ENCODE measurements at places on chromosomes 5 and 9.

- DNase-seq: no peak
Measured at GRCh38 chr9:32502464-32502863, 23.5 kb downstream of the RIGI start.

GRCh38 chr9:92509050-92509449, 26.7 kb downstream of the ECM2 start:
- no peak for DNase-seq

- DNase-seq: no peak
Measured at GRCh38 chr9:22257026-22257816, 189.4 kb upstream of the DMRTA1 start.

- no peak for DNase-seq
Measured at GRCh38 chr9:69249337-69249736, 75.3 kb downstream of the TJP2 start.

GRCh38 chr9:127919253-127919815, 2.5 kb upstream of the ST6GALNAC4 start:
- DNase-seq: no peak

DNA sequence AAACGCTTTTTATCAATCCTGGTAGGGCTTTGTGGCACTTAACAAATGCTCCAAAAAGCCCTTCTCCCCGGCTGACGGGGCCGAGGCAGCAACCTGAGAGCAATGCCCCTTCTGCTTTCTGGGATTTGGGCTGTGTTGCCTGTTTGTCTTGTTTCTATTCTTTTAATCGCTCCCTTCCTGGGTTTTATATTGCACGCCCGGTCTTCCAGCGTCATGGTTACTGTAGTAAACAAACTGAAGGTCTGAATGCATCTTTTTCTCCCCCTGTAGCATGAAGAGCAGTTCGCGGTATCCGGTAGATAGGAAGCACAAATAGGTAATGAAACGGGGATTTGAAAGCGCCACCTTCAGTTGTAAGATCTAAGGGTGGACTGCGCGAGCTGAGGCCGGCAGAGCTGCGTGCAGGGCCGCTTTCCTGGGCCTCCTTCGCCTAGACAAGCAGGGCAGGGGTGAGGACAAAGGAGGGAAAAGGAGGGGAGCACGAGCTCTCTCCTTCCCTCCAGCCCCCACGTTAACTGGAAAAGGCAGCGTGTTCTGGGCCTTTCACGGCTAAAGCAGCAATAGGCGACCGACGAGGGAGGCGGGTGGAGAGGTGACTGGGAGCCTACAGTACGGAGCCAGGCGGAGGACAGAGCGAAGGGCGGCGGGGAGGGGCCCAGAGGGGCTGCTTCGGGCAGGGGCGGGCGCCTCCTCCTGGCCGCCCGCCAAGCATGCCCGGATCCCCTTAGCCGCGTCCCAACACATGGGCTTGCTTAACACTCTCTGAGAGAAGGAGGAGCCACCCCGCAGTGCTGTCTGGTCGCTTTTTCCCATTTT, 49.3 kb upstream of the ZNF366 start:
- DNase-seq: no peak

- no peak for DNase-seq
Measured at GRCh38 chr9:85246541-85246940, 495.2 kb downstream of the AGTPBP1 start.

DNA sequence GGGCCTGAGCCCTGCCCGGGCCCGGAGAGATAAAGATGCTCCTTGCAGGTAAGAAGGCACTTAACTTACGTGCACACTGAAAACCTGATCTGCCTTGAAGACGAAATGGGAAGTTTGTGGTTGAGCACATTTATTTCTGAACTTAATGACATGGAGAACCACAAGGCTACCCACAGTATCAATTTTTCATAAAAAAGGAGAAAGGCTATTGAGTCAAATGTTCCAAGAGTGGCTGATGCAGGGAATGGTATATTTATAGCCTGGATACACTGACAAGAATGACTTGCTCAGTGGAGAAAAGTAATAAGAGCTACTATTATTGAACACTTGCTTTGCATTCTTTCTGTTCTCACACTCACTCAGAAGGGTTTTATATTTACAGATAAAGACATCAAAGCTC, 419.3 kb downstream of the ACTL7B start:
- DNase-seq: no peak

DNA sequence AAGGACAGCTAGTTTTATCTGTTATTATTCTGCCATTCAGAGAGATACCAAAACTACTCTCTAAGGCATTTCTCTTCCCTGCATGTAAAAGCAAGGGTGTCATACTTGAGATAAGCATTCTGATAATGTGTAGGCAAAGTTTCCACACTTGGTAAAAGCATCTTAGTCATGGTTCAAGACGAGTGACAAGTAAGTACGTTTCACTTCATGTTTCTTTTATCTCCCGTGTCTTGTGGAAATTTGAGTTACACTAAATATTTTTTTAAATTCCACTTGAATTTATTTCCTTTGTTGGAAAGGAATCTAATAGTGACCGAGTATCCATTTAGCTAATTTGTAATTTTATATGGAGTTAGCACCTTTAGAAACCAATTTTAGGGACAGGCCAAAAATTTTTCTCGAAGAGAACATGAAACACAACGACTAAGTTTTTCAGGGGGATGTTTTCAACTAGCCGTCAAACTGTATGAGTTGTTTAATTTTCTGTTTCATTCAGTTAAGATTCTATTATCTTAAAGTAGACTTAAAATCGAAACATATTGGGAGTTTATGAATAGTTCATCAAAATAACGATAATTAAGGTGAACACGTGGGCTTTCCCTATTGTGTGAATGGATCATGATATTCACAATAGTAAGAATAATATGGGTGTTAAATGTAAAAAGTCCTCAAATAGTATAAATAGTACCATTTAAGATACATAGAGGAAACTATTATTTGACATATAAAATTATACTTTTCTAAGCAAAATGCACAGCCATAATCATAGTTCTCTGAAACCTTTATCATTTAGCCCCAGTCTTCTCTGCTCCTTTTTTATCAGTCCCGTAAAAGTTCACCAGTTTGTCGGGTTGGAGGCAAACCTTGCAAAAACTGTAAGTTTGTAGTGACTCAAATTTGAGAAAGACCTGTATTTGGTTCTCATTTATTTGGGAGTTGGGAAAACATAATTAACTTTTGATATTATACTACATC, 1.6 kb downstream of the RFESD start:
- no peak for DNase-seq

GRCh38 chr9:26205261-26205660, 527.0 kb upstream of the TUSC1 start:
- DNase-seq: no peak

DNA sequence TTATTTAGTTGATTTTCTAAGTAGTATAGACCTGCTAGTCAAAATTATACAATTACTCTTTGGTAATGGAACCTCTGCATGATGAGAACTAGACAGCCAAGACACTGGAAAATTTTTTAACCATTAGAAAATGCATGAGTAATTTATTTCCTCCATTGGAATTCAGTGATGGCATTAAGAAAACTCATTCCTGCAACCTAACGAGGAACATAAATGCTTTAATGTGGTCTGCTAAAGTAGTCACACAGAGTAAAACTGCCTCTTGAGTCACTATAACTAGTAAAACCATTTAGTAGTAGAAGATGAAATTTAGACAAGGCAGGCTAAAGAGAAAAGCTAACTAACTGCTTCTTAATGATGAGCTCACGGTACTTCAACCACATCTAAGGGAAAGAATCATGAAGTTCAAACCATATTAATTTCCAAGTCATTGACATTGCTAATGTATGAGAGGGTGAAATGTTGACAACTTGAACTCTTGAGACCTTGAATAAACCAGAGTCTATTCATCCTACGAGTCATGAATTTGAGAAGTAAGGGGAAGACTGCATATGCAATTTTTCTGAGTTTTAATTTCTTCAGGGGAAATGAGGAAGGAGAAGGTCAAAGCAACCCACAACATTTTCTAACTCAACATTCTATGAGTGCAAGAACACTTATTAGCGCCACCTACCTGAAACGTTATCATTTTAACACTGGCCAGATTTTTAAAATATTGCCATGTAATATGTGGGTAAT, 74.4 kb downstream of the GLIS3 start:
- DNase-seq: no peak

DNA sequence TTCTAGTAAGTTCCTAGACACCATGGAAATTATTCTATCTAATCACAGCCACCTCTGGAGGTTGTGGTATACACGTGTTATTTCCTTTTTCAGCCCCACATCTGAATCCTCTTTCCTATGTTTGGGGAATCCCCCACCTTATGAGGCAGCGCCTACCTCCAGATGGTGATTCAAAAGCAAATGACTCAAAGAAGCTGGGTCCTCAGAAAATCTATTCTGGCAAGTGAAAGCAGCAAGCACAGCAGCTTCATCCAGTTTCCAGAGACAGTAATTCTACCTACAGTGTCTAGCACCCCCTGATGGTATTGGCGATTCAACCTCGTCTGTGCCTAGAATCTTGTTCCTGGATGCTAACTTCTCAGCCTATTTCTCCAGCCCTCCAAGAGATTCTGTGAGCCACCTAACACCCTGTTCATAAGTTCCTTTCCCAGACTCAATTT, 43.0 kb downstream of the STRBP start:
- DNase-seq: peak; percentile 28

DNA sequence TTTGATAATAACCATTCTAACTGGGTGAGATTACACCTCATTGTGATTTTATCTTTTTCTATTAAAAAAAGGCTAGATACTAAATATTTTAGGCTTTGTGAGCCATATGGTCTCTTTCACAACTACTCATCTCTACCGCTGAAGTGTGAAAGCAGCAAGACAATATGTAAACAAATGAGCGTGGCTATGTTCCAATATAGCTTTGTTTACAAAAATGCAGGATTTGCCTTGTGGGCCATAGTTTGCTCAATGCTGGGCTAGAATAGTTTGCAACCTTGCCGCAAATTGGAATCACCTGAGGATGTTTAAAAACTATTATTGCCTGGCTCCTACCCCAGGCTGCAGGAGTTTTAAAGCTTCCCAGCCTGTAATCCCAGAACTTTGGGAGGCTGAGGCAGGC, 10.2 kb upstream of the GPR150 start:
- DNase-seq: no peak

DNA sequence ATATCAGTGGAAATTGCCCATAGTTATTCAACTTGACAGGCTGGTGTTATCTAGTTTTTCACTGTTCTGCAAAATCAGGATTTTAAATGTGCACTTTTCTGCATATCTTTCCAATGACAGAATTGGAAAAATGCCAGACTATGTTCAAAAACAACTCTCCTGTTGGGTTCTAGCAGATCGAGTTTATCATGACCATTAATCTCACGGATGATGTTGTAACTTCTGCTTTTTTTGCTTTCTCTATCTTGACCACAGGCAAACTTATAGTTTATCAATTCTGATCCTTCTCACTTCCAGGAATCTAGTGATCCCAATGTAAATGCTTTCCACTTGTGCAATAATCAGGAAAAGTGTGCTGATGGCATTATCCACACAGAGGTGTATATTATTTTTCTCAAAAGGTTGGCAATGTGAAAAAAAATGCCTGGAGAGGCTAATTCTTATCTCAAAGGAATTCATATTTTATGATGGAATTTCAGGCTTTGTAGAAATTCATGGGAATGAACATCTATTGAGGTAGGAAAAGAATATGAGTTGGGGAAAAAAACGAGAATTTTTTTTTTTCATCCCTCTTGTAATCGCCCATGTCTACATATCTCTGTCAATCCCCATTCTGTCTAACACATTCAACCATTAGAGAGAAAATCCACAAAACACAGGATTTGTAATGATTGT, 73.6 kb upstream of the DAB2 start:
- no peak for DNase-seq

- no peak for DNase-seq
Measured at GRCh38 chr5:95823738-95824609, 1.4 kb upstream of the GLRX start.

DNA sequence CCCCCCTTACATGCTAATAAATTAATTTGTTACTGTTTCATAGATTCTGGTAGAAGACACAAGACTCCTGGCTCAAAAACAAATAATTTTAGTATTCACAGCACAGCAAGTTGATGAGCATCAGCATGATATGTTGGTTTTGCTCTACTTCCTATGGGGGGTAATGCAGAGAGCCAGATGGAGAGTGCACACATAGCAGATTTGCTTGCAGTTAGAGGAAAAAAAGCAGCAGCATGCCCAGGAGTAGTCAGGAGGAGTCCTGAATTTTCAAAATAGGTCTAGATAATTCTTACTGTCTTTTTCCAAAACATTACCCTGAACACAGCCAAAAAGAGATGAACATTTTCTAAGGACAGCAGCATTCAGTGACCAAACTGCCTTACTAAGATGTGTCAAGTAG, 261.3 kb downstream of the COX7C start:
- no peak for DNase-seq

GRCh38 chr5:160152287-160152686, 33.0 kb upstream of the PWWP2A start:
- no peak for DNase-seq

- no peak for DNase-seq
Measured at GRCh38 chr9:13904746-13905145, 409.2 kb downstream of the NFIB start.

DNA sequence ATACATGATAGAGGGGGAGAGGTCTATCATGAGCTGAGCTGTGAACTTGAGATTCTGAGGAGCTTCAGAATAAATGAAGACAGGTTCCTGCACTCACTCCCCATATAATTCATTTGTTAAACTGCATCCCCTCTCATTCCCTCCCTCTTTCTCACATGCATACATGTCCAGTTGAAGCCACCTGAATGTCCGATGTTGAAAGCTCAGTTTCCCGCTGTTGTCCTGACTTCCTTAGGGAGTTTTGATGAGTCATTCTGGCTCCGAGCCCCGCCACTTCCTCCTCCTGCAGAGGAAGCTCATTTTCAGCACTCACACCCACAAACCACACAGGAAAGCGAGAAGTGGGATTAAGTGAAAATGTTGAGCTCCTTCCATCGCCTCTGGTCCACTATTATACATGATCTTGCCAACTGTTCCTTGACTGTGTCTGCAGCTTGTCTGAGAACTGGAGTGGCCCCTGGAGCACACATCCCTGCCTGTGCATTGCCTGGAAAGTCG, 121.2 kb downstream of the CEMIP2 start:
- no peak for DNase-seq

- DNase-seq: no peak
Measured at GRCh38 chr5:112290691-112291090, 128.4 kb downstream of the EPB41L4A start.

DNA sequence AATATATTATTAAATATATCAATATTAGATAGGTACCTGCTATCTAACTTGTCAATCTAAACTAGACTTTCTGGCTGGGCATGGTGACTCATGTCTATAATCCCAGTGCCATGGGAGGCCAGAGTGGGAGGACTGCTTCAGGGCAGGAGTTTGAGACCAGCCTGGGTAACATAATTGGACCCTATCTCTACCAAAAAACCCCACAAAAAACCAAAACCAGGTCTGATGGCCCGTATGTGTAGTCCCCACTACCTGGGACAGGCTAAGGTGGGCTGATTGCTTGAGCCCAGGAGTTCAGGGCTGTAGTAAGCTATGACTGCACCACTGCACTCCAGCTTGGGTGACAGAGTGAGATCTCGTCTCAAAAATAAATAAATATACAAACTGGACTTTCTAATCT, 55.0 kb downstream of the PJA2 start:
- DNase-seq: no peak

Measured in NCI-H1930 (cell line).